ENCODE measurements at places on chromosomes 2 and 18. TPM values are rescaled to one million over a fixed set of nuclear protein-coding genes. Genes with fewer than 3 reads are reported as not detected.

- DNase-seq: no peak
Observed at GRCh38 chr18:7206217-7206616, 24.7 kb upstream of the LRRC30 start.

DNA sequence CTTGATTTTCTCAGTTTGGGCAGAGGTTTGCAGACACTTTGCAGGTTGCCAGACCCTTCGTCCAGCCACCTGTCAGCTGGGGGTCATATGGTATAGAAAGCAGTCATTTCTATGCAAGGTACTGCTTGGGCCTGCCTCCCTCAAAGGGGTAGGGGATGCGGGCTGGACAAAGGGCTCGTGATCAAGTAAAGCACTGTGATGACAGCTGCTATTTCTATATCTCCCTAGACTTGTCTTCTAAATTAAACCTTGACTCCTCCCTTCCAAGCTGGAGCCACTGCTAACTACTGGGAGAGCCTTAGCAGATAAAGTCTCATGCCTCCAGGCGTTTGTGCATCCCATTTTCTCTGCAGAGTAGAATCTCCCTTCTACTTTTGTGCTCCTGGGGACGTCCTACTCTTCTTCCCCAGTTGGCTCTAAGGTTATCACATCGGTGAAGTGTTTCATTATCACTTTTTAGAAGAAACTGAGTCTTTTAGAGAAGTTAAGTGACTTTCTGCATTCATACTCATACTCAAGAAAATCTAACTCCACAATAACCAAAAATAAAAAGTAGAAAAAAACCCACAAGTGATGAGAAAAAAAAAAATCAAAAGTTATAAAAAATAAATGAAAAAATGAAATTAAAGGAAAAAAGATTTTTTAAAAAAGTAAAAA lies 710 bp upstream of the XRCC5 start:
- no peak for DNase-seq

GRCh38 chr2:101653469-101653868 lies 44.0 kb upstream of the MAP4K4 start:
- DNase-seq: no peak

Gene C2orf80
- total RNA-seq: not detected

Gene GALR1
- total RNA-seq: not detected

Gene CIDEA
- not detected for total RNA-seq

All from activated CD4-positive, alpha-beta T cell treated with anti-CD3 and anti-CD28 coated beads for 36 hours (primary cell).